LHCN-M2 (cell line): ENCODE measurements at places on chromosomes 1 and 21. TPM values are rescaled to one million over a fixed set of nuclear protein-coding genes. Genes with fewer than 3 reads are reported as not detected.
A peak's percentile ranks its signal among the peaks of the same experiment; 100 is the strongest.

DNA sequence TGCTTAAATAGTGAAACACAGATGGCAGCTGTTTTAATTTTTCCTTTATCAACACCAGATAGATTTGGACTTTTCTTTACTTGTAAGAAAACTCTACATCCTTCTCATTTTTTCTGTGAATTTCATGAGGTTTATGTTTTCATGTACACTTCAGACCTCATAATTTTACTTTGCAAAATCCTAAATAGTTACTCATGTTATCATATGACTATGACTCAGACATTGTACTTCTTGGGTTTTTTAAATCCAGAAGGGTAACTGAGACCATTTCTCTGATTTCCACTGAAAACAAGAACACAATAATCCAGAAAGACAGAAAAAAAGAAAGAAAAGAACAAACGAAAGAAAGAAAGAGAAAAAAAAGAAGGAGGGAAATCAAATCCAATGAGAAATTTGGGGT is 1021.6 kb downstream of the NCAM2 start:
- peak; percentile 58 for DNase-seq

DNA sequence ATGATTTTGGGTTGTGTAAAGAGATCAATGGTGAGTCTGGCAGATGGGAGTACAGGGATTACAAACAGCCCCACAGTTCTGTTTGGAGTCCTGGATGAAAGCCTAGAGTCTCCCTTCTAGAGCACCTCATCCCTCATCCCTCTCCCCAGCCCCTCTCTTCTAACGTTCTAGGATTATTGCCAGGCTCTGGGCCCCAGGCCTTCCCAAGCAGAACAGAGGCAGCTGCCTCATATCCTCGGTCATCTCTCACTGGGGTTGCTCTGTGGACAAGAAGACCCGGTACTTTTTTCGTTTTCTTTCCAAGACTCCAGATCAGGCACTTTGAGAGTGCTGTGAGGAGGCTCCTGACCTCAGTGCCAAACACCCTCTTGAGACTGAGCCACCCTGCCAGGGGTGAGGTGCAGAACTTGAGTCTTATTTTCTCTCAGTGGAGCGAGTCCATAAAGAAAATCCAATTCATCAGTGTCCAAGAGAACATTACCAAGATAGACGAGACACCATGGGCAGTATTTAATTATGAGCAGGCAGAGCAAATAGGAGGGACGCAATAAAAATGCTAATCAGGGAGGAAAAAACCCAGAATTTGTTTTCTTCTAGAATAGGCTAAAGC is 17.1 kb upstream of the KCND3 start:
- no peak for DNase-seq

GRCh38 chr1:85484716-85485115 is 19.8 kb upstream of the DDAH1 start:
- no peak for DNase-seq

DNA sequence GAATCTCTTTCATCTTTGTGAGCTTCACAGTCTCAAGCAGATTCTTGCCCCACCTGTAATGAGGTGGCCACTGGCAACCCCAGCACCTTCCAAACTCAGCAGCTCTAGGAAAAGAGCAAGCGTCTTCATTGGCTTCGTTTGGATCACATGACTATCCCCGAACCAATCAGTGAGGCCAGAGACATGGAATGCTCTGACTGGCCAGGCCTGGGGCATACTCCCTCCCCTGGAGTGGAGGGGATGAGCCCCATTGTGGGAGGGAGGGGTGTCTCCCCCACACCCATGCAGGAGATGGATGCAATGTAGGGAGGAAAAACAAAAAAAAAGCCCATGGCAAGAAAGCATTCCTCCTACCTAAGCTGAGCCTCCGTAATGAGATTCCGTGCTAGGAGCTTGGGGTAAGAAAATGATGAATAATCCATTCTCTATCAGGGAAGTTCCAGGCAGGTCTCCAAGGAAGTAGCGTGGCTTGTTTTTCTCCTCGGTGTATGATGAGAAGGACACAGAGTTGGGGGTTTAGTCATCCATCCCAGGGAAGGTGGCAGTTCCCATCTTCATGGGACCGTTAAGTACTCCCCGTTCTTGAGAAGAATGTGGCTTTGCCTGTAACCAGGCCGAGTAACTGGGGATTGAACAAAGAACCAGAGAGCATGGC is 32.7 kb downstream of the FHAD1 start:
- DNase-seq = no peak

- DNase-seq = no peak
Observed at GRCh38 chr21:28871388-28872010, 121.2 kb downstream of the LTN1 start.

GRCh38 chr1:220497220-220497947 is 30.6 kb upstream of the MARK1 start:
- DNase-seq = no peak

DNA sequence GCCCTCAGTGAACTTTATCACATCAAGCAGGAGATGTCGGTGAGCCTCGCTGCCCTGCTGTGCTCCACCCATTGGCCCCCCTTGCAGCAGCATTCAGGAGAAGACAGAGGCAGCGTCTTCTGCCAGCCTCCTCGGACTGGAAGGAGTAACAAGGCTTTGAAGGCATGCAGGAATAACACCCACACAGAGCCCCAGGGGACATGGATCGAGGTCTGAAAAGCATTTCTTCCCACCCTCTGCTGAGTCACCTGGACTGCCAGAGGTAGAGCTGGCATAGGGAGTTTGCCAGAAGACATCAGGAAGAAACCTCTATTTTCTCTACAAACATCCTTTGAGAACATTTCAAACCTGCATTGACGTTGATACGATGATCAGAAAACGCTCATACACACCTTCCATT is 42.9 kb downstream of the COL18A1 start:
- no peak for DNase-seq

DNA sequence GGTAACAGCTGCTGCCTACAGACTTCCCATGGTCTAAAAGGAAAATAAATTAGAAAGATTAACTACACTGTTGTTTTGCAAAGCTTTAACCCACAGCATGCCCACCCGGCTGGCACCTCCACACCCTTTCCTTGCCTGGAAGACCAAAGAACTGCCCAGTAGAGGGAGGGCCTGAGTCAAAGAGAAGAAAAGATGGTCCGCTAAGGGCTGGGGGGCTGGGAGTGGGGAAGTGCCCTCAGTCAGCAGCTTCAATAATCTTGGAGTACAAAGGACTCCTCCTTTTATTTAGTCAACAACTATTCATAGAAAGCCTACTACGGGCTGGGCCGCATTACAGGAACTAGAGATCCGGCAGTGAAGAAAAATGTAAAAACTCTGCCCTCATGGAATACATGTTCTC is 40.6 kb downstream of the ERI3 start:
- no peak for DNase-seq

GRCh38 chr1:155250246-155250632 is 5.0 kb downstream of the ENTREP3 start:
- no peak for DNase-seq

- no peak for DNase-seq
Observed at GRCh38 chr1:93961906-93962305, 52.7 kb upstream of the GCLM start.

The MTX1 gene
- total RNA-seq = 47.6 and 49.1 TPM in 2 replicates

The KPRP gene
- total RNA-seq = 0.13 TPM in 1 of 2 replicates, not detected in the other

- peak; percentile 94 for DNase-seq
Observed at GRCh38 chr1:17239420-17239819, 9.5 kb upstream of the PADI3 start.

DNA sequence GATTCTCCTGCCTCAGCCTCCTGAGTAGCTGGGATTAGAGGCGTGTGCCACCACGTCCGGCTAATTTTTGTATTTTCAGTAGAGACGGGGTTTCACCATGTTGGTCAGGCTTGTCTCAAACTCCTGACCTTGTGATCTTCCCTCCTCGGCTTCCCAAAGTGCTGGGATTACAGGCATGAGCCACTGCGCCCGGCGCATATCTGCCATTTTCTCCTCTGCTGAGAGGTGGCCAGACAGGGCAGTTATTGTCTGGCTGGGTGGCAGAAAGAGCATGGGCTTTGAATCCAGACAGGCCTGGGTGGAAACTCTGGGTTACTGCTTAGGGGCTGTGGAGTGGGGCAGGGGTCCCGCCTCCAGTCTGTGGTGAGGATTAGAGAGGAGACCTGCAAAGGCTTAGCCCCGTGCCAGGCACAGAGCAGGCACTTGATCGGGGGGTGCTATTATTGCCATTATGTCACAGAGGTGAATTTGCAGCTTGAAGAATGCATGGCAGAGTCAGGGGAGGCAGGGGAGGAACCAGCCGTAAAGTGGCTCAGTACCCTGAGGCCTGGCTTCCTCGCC is 73.9 kb downstream of the MAN1C1 start:
- no peak for DNase-seq

- DNase-seq = peak; percentile 86
Observed at GRCh38 chr1:208030288-208031091, 119.6 kb upstream of the CD34 start.

GRCh38 chr1:69540052-69540451 is 27.7 kb upstream of the LRRC7 start:
- DNase-seq = no peak

The BTBD8 gene
- total RNA-seq = 2.7 and 3.4 TPM in 2 replicates

The DCDC2B gene
- total RNA-seq = not detected in 2 replicates

DNA sequence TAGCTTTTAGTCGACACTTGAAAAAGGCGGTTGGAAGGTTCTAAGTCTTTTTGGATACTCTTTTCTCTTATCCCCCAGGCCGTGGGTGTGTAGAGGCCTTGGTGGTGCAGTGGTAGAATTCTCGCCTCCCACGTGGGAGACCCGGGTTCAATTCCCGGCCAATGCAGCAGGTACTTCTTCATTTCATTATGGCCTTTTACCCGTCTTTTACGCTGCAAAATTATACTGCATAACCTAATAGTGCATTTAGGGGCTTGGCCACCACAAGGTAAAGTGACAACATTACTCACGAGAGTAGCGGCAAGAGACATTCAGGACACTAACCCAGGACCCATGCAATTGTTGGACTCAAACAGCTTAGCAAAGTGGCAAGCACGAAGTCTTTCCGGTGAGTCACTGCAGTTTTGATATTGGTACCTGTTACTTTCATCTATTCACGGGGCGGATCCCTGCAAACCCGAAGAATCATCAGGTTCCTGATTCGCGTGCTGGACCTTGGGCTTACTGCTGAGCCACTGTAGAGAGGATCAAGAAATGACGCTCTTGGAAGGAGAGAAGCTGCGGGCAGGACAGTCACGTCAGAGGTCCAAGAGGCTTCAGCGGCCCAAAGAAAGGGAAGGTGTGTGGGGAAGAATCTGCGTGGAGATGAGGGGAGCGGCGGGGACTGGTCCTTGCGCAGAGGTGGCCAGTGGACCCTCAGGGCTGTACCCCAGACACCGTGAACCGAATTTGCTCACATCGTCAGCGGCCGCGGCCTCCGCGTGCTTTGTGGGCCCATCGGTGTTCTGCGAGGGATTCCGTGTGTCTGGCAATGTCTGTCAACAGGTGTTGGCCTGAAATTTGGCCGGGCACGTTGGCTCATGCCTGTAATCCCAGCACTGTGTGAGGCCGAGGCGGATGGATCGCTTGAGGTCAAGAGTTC is 12.9 kb upstream of the RNU1-4 start:
- peak; percentile 12 for DNase-seq

DNA sequence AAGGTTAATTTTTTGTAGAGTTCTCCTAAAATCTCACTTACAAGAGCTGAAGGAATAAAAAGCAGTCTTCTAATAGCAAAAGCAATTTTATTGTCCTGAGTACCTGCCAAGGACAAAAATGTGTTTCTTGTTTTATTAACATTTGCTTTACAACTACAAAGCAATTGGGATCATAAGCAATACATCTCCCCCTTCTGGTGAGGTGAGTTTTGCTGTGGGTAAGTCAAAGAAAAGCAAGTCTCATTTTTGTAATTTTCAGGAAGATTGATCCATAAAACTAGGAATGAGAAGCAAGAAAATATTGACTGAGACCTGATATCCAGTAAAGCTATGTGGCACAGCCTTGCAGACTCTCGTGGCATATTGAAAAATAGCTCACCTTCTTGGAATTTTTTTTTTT is 2162.7 kb downstream of the NCAM2 start:
- no peak for DNase-seq

- peak; percentile 92 for DNase-seq
Observed at GRCh38 chr1:179166663-179167417, 62.6 kb downstream of the ABL2 start.

DNA sequence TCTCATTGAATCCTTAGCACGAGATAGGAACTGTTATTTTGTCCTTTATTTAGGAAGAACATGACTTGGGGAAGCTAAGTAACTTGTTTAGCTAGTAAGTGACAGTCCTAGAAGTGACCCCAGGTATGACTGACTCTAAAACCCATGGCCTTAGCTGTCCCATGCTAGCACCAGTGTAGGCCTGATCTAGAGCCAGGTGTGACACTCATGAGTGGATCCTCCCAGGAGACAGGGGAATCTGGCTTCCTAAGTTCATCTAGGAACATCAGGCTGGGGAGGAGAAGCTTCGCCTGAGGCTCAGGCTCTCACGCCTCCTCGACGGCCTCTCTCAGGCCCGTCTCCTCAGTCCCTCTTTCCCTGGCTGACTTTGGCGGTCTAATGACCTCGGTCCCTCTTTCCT is 31.2 kb downstream of the CD48 start:
- DNase-seq = no peak

The S100A2 gene
- 23.3 and 24.8 TPM in 2 replicates for total RNA-seq

The PLA2G2A gene
- not detected in 2 replicates for total RNA-seq

DNA sequence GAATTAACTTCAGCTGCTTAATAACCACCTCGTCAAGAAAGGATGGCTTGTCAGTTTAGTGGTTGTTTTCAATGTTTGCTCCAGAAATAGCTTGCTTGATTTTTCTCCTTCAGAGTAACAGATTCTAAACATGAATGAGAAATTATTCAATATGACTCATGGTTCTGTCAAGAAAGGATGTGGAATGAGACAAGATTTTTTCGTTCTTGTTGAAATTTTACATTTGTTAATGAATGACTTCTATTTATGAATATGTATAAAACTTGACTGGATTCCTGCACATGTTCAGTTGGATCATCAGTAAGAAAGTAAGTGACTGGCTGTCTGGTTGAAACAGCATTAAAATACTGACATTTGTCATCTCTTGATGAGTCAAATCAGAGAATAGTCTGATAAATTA is 38.3 kb downstream of the IFI44 start:
- peak; percentile 57 for DNase-seq

GRCh38 chr1:16175610-16176553 is 20.0 kb upstream of the EPHA2 start:
- DNase-seq = peak; percentile 81

The TNFRSF4 gene
- 0.17 and 0.32 TPM in 2 replicates for total RNA-seq

The SLC6A9 gene
- 0.06 and 0.40 TPM in 2 replicates for total RNA-seq

DNA sequence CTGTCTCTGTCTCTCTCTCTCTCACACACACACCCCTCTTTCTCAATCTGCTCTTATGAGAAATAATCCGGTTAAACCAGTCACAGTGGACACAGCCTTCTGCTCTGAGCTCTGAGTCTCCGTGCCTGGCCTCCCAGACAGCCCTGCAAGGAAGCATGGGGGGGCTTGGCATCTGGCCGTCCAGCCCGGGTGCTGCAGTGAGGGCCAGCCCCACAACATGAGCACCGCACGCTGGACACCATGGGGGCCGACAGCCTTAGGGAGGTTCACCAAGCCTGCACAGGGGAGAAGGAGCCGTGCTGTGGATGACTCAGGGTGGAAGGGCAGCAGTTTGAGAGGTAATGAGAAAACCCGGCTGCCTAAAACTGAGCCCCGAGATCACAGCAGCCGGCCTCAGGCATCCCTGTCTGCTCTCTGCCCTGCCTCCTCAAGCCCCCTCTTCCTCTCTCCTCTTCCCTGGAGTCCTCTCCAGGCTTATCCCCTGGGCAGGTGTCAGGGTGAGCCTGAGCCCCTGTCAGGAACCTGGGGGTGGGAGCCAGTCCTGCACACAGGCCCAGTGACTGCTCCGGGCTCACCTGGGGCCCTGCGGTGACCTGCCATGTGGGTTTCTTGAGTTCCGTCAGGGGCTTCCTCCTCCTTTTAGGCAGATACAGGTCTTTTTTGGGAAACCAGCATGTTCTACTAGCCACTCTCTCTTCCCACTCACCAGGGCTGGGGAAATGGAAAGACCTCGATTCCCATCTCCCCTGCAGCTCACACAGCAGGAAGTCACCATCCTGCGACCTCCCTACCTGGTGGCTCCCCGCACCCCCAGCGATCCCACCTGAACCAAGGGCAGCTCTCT is 92.8 kb downstream of the ITPKB start:
- no peak for DNase-seq
